ENCODE measurements at places on chromosomes 12 and 14.
A peak's percentile ranks its signal among the peaks of the same experiment; 100 is the strongest.

- DNase-seq: no peak
Measured at GRCh38 chr12:20395791-20396550, 27.6 kb downstream of the PDE3A start.

GRCh38 chr14:77610553-77610952 lies 5.9 kb downstream of the SPTLC2 start:
- no peak for DNase-seq

DNA sequence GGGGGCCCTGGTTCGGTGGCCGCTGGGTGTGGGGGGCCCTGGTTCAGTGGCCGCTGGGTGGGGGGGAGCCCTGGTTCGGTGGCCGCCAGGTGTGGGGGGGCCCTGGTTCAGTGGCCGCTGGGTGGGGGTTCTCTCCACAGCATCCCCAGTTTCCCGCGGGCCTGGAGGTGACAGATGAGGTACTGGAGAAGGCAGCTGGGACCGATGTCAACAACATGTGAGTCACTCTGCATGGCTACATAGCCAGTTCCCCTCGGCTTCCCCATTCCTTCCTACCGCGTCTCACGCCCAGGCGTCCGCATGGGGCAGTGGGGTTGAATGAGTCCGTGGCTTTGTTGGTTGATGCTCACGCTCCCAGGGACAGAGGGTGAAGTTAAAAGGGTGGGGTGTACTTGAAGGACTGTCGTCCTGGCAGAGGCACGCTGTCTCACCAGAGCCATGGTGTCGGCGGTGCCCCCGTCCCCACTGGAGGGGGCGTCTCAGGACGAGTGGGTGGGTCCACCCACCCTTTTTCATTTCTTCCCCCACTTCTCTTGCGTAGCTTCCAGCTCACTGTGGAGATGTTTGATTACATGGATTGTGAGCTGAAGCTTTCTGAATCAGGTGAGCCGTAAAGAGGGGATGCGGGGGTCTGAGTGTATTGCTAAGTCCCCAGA lies 15.6 kb downstream of the HIP1R start:
- DNase-seq: peak; percentile 54

GRCh38 chr12:48739618-48740269 lies 23.2 kb upstream of the CCNT1 start:
- DNase-seq: no peak

- no peak for DNase-seq
Measured at GRCh38 chr12:84803661-84804060, 108.9 kb downstream of the SLC6A15 start.

DNA sequence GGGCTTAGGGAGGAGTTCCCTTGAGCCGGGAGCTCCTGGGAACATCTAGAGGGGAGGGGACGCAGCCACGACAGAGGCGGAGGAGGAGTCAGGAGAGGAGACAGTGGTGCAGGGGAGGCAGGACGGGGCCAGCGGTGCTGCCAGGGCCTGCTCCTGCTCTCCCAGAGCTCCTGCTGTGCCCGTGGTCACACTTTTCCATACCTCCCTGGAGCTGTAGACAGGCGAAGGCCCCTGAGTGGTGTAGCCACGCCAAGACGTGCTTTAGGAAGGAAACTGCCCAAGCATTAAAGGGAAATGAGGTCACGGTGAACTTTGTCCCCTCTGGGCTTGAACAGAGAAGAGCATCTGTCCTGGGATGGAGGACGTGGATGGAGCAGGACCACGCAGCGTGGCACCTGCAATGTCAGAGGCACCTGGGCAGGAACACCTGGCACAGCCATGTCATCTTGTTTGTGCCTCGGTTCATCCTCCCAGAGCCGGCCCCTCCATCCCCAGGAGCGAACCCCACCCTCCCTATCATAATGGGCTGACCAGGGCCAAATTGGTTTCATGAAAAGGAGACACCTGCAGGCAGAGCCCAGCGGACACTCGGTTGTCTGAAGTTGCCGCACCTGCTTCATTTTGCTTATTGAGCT lies 239.5 kb upstream of the SFSWAP start:
- DNase-seq: no peak

- no peak for DNase-seq
Measured at GRCh38 chr12:132216354-132216987, 72.2 kb downstream of the NOC4L start.

DNA sequence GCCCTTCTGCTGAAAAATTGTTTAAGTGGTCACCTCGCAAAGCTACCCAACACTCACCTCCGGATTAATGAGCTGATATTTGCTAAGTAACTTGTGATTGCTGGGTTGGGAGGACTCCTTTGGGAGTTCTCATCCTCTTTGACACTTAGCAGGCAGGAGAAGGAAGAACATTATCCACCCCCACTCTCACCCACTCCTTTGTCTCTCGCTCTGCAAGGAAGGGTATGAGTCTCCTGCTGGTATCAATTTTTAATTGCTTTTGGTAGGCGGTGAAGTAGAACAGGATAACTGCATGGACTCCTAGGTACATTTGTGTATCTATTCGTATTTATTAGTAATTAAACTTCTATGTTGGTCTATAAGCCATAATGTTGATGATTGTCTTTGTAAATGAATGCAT lies 6.9 kb upstream of the ABHD12B start:
- no peak for DNase-seq

- no peak for DNase-seq
Measured at GRCh38 chr12:92502417-92503028, 200.3 kb upstream of the PLEKHG7 start.

DNA sequence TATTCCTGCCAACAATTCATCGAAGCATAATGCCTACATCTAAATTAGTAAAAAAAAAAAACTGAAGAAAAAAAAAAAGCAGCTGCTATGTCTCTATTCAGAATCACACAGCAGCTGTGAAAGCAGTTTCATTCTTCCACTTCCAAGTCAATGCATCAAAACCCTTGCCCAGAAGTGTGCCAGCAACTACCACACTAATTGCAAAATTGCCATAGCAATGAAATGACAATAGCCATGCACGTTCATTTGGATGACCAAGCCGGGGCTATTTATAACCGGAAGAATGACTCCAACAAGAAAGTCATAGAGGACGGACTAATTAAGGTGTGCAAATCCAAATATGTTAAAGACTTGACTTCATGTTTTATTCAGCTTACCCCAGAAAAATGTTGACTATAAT lies 42.5 kb downstream of the SLC2A13 start:
- no peak for DNase-seq

DNA sequence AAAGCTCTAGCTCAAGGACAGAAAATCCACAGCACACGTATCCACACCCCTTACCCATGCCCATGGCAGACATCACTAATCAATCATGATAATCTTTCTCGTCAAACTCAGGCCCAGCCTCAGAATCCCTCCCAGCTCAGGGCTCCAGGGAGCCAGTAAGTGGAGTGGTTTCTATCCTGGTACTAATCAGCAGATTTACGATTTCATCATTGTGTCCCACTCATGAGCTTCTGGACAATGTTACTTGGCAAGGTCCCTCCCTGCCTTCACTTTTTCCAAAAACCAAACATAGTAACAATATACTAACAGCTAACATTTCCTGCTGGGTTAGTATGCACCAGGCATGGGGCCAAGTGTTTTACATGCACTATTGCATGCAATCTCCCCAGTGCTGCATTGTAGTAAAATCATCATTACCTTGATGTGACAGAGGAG lies 45.8 kb upstream of the NCOR2 start:
- peak; percentile 91 for DNase-seq

DNA sequence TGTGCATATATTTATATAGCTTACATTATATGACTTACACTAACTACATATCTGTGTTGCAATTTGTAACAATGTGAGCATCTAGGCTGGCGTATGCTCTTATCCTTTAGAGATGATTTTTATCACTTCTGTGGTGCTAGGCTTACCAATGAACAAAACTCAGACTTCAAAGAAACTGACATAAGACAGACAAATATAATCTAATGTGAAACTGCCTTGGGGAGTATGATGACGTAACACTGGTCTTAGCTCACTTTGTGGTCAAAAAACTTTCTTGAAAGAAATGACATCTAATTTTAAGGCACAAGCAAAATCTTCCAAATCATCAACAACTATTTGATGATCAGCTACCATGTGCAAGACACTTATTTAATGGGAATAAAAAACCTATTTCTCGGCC lies 50.0 kb downstream of the SOX5 start:
- DNase-seq: no peak

GRCh38 chr14:72577521-72577920 lies 316.4 kb downstream of the DPF3 start:
- DNase-seq: no peak

GRCh38 chr12:19891936-19892591 lies 452.8 kb downstream of the AEBP2 start:
- peak; percentile 75 for DNase-seq

DNA sequence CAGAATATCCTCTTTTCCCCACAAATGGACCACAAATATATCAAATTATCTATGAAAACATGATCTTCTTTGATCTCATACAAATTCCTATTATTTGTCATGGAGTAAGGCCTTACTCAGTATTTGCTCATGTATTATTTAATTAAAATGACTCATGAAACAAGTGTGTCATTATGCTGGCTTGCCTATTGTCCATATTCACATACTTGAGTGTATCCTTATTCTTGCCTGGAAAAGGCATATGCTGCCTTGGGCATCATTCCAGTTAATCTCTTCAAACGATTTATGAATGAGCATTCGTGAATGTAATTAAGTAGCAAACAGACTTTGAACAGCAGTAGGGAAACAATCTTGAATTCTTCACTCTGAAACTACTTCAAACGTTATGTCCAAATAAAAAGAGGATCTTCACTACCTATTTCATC lies 22.6 kb upstream of the SNRPF start:
- peak; percentile 63 for DNase-seq

- no peak for DNase-seq
Measured at GRCh38 chr14:63275611-63276010, 43.1 kb downstream of the GPHB5 start.

DNA sequence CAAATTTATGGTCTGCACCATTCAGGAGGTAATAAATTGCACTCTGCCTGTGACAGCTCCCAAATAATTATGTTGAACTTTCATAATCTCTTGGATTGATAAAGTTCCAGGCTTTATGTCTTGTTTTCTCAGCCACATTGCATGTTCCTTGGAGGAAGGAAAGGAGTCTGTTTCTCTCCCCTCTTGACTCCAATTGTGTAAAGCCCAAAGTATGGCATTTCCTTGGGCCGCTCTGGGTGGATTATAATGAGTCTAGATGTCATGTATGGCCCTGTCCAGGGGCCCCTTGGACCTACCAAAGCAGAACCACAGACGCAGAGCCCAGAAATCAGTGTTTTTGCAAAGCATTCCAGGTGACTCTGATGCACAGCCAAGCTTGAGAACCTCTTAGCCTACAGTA lies 160.8 kb downstream of the KSR2 start:
- no peak for DNase-seq

DNA sequence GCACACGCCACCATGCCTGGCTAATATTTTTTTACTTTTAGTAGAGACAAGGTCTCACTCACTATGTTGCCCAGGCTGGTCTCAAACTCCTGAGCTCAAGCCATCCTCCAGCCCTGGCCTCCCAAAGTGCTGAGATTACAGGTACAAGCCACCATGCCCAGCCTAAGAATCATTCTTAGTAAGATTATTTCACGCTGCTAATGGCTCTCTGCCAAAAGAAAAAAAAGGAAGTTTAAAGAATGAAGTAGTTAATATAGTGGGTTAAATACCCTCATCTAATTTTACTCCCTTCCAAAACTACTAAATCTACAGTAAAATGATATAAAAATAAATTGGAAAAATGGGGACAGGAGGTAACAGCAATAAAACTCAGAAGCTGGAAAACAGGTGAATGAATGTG lies 2.6 kb downstream of the ETFRF1 start:
- DNase-seq: no peak

DNA sequence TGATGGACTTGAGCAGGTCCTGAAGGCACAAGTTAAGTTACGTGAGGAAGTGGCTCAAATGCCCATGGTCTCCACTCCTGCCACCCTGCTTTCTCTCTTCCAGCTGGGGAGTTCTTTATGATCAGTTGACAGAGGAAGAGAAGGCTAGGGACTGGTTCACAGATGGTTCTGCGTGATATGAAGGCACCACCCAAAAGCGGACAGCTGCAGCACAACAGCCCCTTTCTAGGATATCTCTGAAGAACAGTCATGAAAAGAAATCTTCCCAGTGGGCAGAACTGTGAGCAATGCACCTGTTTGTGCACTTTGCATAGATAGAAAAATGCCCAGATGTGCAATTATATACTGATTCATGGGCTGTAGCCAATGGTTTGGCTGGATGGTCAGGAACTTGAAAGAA lies 162.4 kb upstream of the FSCB start:
- DNase-seq: no peak

GRCh38 chr12:91404441-91404840 lies 221.8 kb upstream of the DCN start:
- no peak for DNase-seq

DNA sequence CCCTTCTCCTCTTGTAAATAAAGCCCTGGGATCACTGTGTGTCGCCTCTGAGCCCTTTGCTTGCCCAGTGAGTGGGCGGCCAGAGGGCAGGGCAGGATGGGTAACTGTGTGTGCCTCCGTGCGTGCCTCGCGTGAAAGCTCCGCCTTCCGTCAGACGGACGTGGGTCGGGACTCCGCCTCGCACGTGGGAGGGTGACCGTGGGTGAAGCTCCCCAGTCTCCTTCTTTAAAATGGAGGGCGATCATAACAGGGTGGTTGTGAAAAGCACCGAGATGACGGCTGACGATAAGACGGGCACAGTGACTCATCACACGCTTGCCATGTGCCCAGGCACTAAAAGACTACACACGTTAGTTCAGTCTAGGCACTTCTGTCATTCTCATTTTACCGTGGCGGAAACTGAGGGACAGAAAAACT lies 9.2 kb downstream of the PHB2 start:
- no peak for DNase-seq

DNA sequence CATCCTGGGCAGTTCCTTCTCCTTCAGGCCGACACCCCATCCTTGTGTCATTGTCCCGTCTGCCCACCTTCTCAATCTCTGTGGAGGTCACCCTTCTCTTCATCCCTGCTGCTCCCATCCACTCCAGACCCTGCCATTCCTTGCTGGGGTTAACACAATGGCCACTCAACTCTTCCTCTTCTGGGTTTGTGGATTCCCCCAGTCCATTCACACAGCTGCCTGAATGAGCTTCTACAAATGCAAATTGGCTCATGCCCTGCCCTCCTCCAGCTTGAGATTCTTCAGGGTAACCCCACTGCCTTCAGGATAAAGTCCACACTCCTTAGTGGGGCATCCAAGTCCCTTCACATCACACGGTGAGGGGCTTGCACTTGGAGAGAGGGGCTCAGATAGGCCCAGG lies 17.2 kb upstream of the PRMT8 start:
- DNase-seq: no peak

GRCh38 chr14:21866479-21866878 lies 192.9 kb upstream of the OR4E1 start:
- no peak for DNase-seq
